ENCODE measurements at places on chromosomes 3 and 15.

DNA sequence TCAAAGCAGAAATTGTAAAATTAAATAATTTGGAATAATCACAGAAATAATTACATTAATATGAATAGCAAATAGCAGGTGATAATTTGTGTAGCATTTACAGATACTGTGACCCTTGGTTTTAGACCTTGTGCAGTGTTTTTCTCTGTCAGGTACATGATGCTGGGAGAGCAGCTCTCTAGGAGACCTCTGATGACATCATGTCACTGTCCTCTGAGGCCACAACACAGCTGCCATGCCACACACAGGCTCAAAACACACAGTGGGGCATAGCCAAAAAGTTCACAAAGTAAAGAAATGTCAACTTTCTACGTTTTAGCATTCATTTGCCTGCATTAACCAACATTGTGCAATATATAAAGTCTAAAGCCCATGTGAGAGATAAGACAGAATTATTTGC is 71.8 kb upstream of the ZBTB20 start:
- no peak for DNase-seq

- DNase-seq, result no peak
These were observed 126.2 kb upstream of the C2CD4B start for GRCh38 chr15:62291262-62291661.

DNA sequence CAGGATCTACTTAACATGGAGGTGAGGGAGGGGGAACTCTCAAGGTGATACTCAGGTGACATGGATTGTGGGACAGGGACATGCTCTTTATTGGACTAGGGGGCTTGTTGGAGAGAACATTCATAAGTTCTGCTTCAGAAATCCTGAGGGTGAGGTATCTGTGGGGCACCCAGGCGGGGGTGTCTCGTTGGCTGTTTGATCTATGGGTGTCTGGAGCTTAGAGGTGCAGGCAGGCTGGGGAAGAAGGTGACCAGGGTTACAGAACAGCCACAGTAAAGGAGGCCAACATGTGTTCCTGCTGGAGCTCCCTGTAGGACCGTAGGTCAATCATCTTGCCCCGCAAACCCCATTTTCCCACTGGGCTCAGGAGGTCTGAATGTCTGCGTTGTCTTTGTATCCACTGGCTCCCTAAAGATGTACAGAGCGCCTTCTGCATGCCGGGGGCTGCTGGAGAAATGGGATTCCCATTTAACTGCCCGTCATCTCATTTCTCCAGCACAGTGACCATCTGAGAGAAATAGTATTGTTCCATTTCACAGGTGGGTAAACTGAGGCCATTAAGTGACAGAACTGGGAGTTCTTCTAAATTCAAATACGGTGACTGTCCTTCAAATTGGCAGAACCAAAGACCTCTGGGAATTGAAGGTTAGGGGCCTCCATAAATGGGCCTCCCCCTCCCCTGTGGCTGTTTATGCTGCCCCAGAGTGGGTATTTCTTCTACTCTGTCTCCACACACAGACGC is 40.3 kb upstream of the TSEN2 start:
- no peak for DNase-seq

DNA sequence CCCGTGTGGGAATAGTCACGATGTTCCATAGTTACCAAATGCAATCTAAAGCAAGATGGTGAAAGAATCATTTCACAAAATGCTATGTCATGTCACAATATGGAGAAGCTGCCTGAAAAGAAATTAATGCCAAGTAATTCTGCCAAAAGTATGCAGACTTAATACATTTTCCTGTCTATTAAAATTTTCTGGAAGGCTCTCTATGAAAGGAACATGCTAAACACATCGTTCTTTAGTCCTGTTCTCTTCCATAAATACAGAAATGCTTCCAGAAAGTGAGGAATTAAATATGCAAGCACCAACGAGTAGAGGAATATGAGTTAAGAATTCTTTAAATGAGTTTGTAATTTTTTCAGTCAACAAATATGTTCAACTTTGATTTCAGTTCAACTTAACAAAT is 266.8 kb upstream of the CRBN start:
- no peak for DNase-seq

DNA sequence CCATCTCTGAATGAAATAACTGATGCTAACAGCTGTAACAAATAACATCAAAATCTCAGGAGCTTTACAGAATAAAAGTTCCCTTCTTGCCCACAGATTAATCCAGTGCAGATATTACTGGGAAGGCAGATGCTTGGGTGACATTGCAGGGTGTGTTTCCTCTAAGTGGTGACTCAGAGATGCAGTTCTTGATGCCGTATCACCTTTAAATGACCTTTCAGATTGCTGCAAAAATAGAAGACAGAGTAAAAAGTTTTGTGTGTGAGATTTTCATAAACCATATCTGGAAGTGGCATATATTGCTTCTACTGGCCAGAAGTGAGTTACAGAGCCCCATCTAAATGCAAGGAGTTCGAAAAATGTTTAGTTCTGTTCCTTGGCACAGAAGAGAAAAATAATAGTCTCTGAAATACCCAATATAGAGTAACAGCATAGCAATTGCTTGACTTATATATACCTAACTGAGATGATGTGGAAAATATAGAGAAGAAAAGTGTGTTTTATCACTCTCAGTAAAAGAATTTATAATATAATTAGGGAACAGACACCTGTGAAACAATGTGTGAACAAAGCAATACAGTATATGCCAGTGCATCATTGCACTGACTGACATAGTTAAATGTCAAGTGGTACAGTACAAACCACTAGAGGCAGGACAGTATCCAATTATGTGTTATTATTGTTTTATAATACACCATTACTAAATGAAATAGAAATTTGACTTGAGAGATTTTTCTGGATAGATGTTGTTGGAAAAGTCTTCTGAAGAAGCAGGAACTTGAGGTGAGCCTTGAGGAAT is 430.7 kb upstream of the CBLB start:
- DNase-seq, result no peak

DNA sequence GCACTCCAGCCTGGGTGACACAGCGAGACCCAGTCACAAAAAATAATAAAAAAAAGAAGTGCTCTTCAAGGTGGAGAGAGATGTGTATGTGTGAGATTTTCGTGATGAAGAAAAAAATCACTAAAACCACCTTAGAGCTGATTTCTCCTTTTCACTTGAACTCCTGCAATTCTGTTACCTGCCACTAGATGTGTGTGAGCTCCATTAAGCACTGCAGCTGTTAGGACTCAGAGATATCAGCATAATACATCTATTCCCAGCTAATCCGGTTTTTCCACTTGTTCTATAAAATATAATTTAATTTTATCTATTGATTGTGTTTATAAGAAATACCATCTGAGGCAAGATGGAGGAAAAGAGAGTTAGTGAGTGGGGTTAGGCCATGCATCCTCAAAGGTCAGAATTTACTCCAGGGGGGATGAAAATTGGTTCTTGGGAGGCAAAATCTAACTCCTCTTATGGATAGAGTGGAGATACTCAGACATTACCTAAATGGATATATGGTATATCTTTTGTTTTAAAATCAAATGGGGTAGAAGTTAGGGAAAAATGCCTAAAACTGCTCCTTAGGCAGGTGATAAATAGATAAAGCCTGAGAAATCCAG is 152.7 kb downstream of the IL20RB start:
- DNase-seq, result no peak

DNA sequence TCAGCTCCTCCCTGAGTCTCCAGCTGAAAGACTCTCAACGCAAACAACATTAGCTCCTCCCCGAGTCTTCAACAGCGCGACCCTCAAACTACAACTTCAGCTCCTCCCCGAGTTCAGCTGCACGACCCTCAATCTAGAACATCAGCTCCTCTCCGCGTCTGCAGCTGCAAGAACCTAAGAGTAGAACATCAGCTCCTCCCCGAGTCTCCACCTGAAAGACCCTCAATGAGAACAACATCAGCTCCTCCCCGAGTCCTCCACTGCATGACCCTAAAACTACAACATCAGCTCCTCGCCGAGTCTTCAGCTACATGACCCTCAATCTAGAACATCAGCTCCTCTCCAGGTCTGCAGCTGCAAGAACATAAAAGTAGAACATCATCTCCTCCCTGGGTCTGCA is 78.3 kb downstream of the TFRC start:
- DNase-seq, result no peak

GRCh38 chr15:76987896-76988860 is 6.7 kb upstream of the PSTPIP1 start:
- no peak for DNase-seq
